SK-N-SH treated with all-trans-retinoic acid at 6 μM for 48 hours (cell line): ENCODE measurements at places on chromosomes 16 and 17.

DNA sequence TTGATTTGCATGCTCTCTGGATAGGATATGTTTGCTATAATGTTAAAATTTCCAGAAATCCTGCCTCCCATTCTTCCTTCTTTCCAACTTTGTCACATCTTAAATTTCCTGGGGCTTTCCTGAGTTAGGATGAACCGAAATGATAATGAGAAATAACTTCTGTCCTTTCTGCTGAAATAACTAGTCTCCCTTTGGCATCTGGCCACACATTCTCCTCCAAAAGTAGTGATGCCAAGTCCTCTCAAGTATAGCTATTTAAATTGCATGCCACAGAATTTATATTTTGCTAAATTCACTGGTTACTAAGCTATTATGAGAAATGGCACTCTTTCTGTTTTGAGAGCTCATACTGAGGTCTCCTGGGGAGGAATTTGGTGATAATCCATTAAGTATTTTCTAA is 30.6 kb downstream of the FAM20A start:
- ATAC-seq: no peak

DNA sequence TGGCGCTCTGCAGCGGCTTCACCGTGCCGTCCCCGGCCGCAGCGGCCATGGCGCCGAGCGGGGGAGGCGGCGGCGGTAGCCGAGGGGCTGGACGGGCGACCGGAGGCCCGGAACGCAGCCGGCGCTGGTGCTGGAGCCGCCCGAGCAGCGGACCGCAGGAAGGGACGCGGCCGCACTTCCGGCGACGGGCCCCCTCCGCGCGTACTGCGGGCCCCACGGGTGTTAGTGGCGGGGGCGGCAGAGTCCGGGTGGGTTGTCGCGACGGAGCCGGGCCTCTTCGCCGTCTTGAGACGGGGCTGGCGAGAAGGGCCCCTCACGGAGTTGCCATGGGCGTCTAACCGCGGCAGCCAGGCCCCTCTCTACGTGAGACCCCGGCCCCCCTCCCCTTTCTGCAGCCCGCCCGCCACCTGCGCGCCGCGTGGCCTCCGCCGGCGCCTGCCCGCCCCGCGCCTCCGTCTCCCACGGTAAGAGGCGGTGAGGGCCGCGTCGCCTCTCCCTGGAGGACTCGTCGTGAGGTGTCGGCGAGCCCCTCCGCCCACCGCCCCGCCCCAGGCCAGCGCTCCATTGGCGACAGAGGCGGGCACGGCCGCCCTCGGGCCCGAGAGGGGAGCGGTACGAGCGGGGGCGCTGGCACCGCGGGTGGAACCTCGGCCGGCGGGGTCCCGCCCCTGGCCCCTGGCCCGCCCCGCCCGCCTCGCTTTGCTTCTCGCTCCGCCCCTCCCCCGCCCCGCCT is at the start of the genes VPS9D1 and ZNF276:
Gene VPS9D1, minus strand, starts transcription at position 86 of the 733 bp plus-strand sequence. Its CDS starts 37 bp downstream, at position 49.
Gene ZNF276, plus strand, starts transcription at position 725 of the 733 bp plus-strand sequence. CDS start 104 bp downstream, outside the sequence.
- peak; percentile 71 for ATAC-seq

DNA sequence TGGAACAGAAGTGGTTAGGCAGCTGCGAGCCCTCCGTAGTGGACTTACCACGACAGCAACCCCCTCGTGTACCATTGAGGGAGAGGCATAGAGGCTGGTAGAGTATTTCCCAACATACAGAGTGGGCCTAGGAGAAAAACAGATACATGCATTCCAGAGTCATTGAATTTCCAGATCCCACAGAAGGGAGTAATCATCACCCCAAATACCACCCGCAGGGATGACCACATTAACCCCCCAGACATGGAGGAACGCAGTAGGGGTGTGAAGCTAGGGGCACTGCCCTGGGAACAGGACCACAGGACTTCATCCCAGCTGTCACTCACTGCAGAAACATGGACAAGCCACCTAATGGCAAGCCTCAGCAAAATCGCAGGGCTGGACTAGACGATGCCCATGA is 44.7 kb upstream of the ICAM2 start:
- no peak for ATAC-seq

- ATAC-seq: no peak
These were observed 132.6 kb downstream of the PARN start for GRCh38 chr16:14497245-14498082.

GRCh38 chr17:70138291-70138865 is 31.0 kb upstream of the KCNJ2 start:
- peak; percentile 73 for ATAC-seq
